ENCODE measurements at places on chromosomes 3 and 15. TPM values are rescaled to one million over a fixed set of nuclear protein-coding genes. Genes with fewer than 3 reads are reported as not detected.
A peak's percentile ranks its signal among the peaks of the same experiment; 100 is the strongest.

GRCh38 chr15:40847223-40847961 lies 3.5 kb downstream of the SPINT1 start:
- H3K27me3 ChIP-seq = peaks cover 16% of the 10 kb centered on the region
- H3K27ac ChIP-seq = no peak overlapping the region
- peak; percentile 46 for DNase-seq
- peak overlapping the region; percentile 4 for H3K4me3 ChIP-seq

DNA sequence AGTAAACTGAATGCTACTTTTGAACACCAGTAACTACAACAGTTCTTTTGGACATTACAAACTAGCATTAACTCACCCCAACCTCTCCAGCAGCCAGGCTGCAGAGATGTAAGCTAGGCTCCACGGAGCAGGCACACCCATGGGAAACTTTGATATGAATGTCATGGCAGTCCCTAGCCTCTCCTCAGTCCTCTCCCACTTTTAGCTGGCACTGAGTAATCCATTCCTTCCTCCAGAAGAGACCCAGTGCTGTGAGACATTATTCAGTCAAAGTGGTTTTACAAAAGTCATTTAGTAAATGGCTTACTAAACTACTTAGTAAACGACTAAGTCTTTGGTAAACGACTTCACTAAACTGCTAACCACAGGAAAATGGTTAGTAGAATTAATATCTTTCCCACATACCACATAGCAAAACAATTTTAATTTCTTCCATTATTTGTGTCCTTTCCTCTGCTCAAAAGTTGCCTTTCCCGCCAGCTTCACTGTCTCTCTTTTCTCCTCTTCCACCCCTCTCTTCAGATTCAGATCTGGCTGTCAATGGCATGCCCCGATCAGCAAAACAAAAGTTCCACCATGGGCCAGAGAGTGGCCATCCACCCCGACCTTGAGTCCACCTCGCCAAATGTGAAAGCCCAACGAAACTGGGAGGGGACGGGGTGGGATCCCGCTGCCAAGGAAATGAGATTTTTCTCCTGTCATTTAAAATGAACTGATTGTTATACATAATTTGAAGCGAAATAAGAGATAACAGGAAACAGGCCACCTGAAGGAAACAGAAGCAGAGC lies 67.5 kb upstream of the TJP1 start:
- H3K4me1 ChIP-seq = peaks cover 13% of the 10 kb centered on the region
- no peak for DNase-seq
- no peak overlapping the region for H3K4me3 ChIP-seq
- peak overlapping the region; percentile 48 for H3K27ac ChIP-seq
- H3K27me3 ChIP-seq = no peaks in the 10 kb centered on the region

DNA sequence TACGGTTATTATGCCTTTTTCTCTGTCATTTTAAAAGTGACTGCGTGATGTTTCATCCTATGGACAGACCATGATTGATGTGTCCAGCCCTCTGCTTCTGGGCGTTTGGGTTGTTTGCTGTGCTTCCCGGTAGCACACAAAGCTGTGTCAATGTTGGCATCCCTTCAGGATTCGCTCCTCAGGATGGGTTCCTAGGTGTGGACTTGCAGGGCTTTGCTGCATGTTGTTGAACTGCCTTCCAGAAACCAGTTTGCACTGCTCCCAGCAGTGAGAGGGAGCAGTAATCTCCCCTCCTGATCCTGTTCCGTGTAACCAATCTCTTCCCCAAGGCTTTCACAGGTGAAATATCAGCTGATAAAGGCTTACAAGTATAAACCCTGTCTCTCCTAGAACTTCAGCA lies 787 bp downstream of the TRPM1 start:
- H3K4me3 ChIP-seq = no peak overlapping the region
- H3K27ac ChIP-seq = no peak overlapping the region
- H3K4me1 ChIP-seq = no peaks in the 10 kb centered on the region
- no peaks in the 10 kb centered on the region for H3K36me3 ChIP-seq
- no peak for DNase-seq

DNA sequence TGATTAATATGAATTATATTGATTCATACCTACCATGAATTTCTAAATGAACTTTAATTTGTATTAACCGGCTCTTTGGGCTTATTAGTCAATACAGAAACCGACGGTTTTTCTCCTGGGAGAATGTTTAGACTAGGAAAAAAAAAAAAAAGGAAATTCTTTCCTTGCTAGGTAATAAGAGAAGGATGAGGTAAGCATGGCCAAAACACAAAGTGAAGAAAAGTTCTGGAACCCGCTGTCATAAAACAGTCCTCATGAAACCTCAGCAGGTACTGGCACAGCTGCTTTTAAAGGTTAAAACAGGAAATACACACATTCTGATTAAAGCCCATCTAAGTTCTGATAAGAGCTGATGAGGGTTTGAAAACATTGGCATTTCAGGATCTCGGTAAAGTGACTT lies 30.8 kb upstream of the PSTPIP1 start:
- peaks cover 3% of the 10 kb centered on the region for H3K4me1 ChIP-seq
- no peak overlapping the region for H3K4me3 ChIP-seq
- no peaks in the 10 kb centered on the region for H3K36me3 ChIP-seq
- H3K27me3 ChIP-seq = no peaks in the 10 kb centered on the region

GRCh38 chr3:20870106-20870899 lies 684.3 kb upstream of the SGO1 start:
- DNase-seq = no peak
- no peak overlapping the region for H3K4me3 ChIP-seq
- no peaks in the 10 kb centered on the region for H3K27me3 ChIP-seq
- no peaks in the 10 kb centered on the region for H3K4me1 ChIP-seq
- no peak overlapping the region for H3K27ac ChIP-seq

GRCh38 chr15:63612300-63612699 lies 15.1 kb downstream of the FBXL22 start:
- H3K4me1 ChIP-seq = peaks cover 13% of the 10 kb centered on the region
- H3K36me3 ChIP-seq = peaks cover 87% of the 10 kb centered on the region
- no peak for DNase-seq
- H3K27ac ChIP-seq = peak overlapping the region; percentile 80
- no peak overlapping the region for H3K4me3 ChIP-seq
- no peaks in the 10 kb centered on the region for H3K27me3 ChIP-seq

DNA sequence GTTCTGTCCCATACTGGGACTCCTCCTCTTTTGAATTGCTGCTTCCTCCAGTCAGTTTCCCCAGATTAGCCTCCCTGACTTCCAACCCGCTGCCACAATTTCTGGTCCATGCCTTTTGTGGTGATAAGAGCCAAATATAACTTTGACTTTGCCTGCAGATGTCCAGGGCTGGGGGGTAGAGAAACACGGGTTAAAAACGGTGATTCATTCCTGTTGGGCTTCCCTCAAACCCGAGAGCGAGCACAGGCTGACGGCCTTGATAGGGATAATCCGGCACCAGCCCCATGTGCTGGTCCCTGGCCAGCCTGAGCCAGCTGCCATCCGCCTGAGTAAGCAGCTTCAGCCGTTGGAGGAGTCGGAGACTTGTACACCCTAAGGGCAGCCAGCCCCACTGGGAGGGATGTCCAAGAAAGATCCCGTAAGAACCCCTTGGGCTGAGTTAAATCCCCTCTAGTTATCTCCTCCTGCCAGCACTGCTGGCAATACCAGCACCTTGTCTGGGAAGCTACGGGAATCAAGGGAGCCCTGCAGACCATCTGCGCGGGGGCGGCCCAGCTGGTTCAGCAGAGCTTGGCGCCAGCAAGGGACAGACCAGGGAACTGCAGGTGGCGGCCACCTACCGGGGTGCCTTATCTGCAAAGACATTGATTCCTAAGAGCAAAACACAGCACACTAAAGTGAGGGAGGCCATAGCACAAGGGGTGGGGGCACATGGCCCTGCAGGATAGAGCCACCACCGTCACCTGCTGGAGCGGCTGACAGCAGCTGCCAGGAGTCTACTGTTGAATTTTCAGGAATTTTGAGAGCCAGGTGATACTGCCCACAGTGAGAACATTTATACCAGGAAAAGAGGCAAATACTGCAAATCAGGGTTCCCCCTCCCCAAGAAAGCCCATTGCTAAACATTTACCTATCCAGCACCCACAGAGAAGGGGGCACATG lies 18.1 kb downstream of the CSPG4 start:
- H3K36me3 ChIP-seq = no peaks in the 10 kb centered on the region
- no peaks in the 10 kb centered on the region for H3K27me3 ChIP-seq
- H3K4me1 ChIP-seq = peaks cover 27% of the 10 kb centered on the region
- H3K27ac ChIP-seq = peak overlapping the region; percentile 93
- peak; percentile 86 for DNase-seq

The CLEC3B gene
- total RNA-seq = 93.5 TPM

The PARP15 gene
- 0.67 TPM for total RNA-seq

The CHST14 gene
- 8.0 TPM for total RNA-seq
